ENCODE measurements at places on chromosomes 7 and 10.

DNA sequence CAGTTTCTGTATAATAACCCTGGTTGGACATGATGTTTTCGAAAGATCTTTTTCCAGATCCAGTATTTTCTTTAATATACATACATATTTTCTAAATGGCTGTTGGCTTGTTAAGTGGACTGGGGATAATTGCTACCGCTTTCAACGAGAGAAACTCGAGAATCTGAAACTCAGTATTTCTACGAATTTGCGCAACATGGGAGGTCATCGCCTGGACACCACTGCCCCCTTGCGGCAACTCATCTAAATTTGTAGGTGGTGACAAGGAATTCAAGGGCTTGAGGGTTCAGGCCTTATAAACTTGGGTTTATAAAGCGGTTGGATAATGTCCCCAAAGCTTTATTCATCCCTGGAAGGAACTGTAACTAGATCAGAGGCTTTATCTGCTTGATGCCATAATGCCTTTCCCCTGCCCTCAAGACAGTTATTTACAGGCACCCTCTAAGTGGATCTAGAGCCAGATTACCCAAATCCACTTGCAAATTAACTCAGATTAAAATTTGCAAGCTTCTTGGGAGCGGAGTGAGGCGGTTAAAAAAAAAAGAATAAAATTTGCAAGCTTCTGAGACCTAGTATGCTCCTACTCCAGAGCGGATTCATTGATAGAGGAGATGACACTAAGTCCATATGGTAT, 21.3 kb upstream of the KCNK18 start:
- DNase-seq, result peak; percentile 38

DNA sequence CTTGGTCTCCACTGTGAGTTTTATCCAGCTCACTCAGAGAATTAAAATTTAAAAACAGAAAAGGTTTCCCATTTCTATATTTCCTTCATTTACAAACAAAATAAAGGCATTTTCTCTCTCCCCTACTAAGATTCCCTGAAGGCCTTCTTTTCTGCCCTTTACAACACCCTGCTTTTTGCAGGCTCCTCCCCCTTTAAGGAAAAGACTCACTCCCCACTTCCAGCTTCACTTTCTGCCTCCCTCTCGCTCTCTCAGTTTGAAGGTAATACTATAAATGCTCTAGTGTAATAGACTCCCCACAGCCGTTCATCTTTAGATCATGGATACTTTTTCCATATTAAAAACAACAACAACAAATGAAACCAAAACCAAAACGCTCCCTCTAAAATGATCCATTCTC, 53.3 kb downstream of the CDHR3 start:
- DNase-seq, result no peak

DNA sequence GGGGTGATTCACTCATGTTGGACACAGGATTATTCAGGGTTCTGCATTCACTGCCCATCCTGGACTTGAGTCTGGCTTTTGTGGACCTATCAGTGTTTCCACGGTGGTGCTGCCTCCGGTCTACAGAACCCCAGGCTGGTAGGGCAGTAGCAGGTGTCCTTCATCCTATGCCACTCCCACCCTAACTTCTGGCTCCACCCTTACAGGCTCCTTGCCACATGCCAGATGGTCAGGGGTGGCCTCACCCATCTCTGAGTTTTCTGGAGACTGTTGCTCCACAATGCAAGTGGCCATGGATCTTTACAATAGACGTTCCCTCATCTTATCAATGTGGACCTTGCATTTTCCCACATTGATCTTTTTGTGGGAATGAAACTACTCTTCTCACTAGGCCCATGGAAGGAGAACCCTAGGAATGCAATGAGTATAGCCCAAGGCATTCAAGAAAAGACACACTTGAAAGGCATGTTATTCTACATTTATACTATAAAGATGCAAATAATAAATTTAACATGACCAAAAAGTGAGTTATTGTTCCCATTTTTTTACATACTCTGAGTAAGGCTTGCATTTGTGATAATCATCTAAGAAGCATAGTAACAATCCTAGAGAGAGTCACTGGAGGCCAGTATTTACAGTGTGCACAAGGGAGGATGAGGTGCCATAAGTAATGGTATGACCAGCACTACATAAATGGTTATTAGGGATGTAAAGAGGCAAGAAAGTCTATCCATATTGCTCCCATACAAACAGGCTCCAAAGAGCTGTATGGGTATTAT, 57.4 kb upstream of the ADO start:
- DNase-seq, result no peak

DNA sequence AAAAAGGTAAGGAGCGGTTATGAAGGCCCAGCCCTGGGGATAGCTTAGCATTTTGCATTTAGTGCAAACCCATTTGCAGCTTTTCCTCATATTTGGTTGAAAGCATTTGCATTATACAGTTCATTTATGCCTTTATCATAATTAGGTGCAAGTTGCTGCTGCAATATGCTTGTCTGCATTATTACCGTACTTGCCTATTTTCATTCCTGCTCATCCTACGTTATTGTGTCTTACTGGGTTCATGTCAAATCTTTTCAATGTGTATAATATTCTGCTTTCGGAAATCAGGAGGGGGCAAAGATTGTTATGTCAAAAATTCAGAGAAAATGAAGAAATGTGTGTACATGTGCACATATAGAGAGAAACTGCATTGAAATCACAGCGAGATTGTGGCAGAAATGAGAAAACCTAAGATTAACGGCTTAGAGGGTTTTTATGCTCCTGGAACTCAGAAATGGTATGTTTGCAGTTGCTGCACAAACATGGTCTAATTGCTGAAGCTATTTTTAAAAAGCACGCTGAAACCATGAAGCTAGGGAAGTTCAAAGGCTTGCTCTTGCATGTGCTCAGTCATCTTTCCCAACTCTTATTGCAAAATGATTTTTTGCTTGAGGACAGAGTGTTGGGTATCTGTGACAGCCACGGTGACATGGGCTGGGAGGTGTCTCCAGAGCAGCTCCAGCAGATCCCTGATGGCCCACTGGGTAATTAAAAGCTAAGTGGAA, 613.2 kb downstream of the SDK1 start:
- no peak for DNase-seq

DNA sequence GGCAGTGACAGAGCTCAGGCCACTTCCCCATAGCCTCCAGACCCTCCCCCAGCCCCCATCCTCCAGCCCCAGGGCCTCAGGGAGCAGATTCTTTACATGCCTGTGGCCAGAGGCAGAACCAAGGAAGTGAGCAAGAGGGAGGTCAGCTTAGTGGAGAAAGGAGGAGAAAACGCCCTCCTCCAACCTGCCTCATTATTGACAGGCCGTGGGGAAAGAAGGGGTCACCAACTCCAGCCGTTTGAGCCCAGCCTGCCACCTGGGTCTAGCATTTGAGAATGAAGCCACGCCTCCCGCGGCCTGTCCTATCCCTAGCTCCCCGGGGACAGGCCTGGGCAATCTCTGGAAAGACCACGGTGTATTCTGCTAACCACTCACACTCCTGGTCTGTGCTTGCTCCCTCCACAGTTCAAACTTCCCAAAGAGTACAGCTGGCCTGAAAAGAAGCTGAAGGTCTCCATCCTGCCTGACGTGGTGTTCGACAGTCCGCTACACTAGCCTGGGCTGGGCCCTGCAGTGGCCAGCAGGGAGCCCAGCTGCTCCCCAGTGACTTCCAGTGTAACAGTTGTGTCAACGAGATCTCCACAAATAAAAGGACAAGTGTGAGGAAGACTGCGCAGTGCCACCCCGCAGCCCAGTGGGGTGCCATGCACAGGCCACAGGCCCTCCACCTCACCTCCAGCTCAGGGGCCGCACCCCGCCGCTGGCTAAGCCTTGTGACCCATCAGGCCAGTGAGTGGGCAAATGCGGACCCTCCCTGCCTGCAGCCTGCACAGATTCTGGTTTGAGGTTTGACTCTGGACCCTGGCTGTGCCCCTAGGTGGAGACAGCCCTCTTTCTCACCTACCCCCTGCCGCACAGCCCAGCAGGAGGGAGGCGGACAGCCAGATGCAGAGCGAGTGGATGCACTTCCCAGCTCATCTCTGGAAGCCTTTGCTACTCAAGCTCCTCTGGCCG, 14.3 kb upstream of the TRIM8 start:
- no peak for DNase-seq

GRCh38 chr7:122343601-122344302, 39.2 kb upstream of the FEZF1 start:
- no peak for DNase-seq

DNA sequence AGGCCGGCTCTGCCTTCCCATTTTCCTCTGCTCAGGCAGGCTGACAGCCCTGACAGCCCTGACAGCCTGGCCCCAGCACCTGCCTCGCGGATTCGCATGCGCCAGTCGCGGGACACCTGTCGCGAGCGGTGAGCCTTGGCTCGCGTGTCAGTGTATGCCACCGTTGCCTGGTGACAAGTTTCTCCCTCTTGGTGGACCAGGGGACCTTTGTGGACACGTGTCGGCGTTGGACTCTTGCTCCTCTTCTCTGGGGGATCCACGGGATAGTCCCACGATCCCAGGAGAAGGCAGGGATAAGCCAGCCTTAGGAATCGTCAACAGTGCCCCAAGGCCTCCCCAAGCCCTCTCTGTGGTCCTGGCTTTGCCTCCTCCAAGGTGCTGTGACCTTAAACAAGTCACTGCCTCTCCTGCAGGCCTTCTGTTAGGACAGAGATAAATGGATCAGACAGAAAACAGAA, 18.1 kb upstream of the ZNF273 start:
- no peak for DNase-seq

DNA sequence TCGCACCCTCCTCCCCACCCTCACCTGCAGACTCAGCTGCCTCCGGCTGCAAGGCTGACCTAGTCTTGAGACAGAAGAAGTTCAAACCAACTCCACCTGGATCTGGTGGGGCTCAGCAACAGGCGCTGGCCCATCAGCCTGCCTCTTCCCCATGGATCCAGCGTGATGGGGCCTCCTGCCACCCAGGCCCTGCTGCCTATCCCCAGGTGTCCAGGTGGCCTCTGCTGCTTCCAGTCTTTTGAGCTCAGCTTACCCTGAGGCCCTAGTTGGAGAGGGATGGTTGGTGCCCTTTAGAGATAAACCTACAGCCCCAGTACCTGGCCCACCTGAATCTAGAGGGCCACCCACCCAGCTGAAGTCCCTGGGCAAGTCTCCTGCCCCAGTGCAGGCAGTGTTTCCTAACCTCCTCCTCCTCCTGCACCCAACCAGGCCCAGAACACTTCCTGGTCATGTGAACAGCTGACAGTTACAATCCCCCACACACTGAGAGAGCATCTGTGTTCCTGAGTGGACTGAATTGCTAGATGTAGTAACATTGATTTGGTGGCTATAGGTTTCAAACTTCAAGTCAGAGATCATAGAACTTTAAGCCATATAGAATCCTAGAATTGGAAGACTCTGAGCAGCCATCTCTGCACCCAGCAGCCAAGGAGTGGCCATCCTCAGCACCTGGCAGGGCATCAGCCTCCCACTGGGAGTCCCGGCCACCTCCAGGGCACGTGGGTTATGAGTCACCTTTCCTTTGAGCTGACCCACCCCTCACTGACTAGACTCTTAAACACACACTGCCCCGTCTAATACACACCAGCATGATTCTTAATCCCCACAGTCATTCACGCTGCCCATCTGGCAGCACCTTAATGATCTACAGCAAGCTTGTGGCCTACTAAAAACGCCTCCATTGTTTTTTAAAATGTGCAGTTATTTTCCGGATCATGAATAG, 51.9 kb downstream of the ALOX5 start:
- no peak for DNase-seq

GRCh38 chr10:26528048-26528447, 89.9 kb downstream of the APBB1IP start:
- DNase-seq, result no peak

GRCh38 chr7:121083138-121083789, 94.8 kb downstream of the CPED1 start:
- no peak for DNase-seq

DNA sequence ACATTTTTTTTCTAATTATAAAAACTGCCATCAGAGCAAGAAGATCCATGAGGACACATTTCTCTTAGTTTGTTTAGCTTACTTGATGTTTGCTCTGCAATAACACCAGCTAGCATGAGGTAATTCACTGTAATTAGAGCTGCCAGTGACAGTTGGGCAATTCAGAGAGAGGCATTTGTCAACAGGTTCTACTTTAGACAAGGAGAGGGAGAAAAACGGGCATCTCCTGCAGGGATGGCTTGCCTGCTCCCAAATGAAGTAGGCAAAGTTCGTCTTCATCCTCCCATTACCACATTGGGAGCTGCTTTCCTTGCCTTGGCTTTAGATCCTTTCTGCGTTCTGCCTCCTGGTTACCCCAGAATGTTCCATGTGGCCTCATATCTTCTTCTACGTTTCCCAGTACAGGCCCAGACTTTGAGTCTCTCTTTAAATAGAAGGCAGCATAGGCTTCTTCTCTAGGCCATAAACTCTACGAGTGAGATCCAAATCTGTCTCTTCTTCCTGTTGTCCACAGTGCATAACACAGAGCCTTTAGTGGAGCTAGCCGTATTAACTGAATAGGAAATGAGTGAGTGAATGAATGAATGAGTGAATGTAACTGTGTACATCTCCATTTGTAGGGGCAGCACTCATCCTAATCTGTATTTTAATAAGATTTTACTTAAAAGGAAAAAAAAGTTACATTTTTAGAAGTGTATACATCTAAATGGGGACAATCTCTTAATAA, 21.2 kb downstream of the ASB15 start:
- DNase-seq, result no peak

- no peak for DNase-seq
These were observed 178.4 kb upstream of the TARP start for GRCh38 chr7:38451840-38452239.

DNA sequence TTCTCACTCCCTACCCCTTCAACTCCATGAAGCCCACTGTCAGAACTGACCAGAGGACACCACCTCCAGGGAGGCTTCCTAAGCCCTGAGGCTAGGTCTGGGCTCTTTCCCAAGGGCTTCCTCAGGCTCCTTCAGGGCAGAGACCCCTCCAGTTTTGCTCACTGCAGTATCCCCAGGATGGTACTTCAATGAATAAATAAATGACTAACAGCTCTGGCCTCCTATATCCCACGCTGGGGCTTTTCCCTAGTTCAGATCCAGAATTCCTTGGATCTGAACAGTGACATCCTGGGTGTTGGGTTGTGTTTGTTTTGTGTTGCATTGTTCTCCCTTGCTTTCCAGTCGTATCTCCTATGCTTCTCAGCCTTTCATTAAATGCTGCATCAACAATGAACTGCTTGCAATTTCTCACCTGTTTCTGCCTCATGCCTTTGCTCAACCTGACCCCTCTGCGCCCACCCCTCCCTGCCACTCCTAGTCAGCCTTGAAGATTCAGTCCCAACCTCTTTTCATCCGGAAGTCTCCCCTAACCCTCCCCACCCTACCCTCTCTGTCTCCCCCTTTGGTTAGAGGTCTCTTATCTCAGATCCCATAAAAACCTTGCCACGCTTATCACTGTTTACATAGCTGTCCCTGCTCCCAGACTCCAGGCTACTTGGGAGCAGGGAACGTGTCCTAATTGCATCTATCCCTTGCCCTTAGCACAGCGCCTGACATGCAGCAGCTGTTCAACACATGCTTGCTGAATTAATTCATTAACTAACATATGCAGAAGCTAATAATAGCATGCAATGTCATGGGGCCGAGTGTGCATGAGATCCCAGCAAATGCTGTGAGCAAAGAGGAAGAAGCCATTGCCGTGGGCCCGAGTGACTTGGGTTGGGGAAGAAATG, 41.7 kb downstream of the PPP1R3C start:
- DNase-seq, result no peak

GRCh38 chr7:33774762-33775523, 130.4 kb upstream of the BMPER start:
- no peak for DNase-seq

- DNase-seq, result no peak
These were observed 1.9 kb downstream of the MRPS33 start for GRCh38 chr7:141012696-141013344.

GRCh38 chr7:143361552-143362130, 872 bp downstream of the FAM131B start:
- no peak for DNase-seq

GRCh38 chr7:139656387-139656786, 121.4 kb downstream of the HIPK2 start:
- no peak for DNase-seq
